Activated naive CD4-positive, alpha-beta T cell treated with anti-CD3 and anti-CD28 coated beads for 36 hours (primary cell): ENCODE measurements at places on chromosomes 16 and 17. TPM values are rescaled to one million over a fixed set of nuclear protein-coding genes. Genes with fewer than 3 reads are reported as not detected.

Gene ZPBP2
- not detected for total RNA-seq

GRCh38 chr16:52451971-52452421 lies 94.9 kb downstream of the TOX3 start:
- no peak for DNase-seq

Gene KAT2A
- 59.0 TPM for total RNA-seq

DNA sequence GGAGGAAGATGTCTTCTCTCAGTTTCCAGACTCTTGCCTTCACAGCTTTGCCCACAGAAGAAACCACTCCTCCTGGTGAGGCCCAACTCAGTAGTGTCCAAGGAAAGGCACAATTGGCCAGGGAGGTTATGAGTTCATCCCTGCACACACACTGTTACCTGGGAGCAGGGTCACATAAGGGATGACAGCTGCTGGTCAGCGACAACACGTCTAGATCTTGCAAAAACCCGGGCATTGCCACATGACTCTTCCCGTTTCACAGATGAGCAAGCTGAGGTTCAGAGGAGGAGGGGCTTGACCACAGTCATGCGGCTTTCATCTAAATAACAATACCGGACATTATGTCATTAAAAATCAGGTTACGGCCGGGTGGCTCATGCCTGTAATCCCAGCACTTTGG lies 186.0 kb downstream of the COPRS start:
- DNase-seq: no peak

GRCh38 chr16:76946879-76947278 lies 244.1 kb upstream of the MON1B start:
- DNase-seq: peak; percentile 5

Gene BOLA2
- total RNA-seq: 11.9 TPM

DNA sequence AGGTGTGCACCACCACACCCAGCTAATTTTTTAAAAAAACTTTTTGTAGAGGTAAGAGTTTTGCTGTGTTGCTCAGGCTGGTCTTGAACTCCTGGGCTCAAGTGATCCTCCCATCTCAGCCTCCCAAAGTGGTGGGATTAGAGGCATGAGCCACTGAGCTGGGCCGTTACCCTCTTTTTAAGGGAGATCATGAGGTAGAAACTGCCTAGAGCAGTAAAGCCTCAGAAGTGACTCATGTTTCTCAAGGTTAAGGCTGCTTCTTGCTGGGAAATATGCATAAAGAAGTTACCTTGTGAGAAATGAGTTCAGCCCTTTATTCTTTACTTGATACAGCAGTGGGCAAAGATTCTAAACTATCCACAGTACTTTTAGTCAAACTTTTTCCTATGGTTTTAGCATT lies 38.2 kb downstream of the GRB2 start:
- DNase-seq: peak; percentile 54

- DNase-seq: no peak
Observed at GRCh38 chr16:27304881-27305745, 8.7 kb upstream of the IL4R start.

Gene AGRP
- not detected for total RNA-seq

DNA sequence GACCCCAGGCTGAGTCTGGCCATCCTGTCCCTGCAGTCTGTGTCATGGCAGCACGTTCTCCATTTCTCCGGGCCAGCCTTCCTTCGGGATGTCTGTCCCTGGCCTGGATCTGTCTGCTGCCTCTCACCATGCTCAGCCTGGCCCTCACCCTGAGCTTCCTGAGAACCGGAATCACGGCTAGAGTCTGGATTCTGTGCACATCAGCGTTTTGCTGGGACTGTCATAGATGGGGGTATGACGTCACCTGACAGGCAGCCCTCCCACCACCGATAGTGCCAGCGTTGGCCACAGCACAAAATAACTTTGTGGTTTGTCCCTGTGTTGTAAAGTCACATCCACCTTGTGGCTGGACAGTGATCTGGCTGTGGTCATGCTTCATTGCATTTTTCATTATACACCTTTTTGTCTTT lies 59.2 kb downstream of the B9D1 start:
- DNase-seq: no peak

Gene LHX1
- not detected for total RNA-seq

GRCh38 chr16:49625311-49626065 lies 230.4 kb downstream of the ZNF423 start:
- DNase-seq: no peak

DNA sequence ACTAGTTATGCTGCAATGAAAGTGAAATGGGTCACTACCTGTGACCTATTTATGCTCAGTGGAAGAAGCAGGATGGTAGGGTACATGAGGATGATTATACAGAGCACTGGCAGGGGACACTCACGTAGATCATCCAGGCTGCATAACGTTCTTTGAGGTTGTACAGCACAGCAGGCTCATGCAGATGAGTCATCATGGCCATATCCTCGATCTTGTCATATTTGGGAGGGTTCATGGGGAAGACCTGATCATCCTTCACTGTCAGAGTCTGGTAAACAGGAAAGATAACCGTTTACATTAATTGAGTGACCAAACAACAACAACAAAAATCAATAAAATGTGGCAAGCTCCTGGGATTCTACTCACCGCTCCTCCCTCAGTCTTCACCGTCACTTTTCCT lies 2.1 kb downstream of the MYH2 start:
- DNase-seq: no peak

Gene TBX2
- total RNA-seq: not detected

GRCh38 chr17:64774888-64775540 lies 112.9 kb upstream of the SMURF2 start:
- DNase-seq: no peak

DNA sequence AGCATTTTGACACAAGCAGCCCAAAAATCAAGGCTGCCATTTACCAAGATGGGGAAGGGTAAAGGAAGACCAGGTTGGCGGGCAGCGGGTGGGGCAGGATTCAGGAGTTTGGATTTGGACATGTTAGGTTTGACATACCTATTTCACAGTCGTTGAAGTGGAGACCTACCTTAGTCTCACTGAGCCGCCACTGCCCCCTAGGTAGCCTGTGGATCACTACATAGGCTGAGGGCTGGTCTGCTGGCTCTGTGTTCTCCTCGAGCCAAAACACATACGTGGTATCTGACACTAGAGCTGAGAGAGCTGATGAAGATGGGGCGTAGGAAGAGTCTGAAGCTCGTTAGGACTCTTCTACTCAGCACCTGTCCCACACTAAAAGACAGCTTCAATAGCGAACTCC lies 115.1 kb downstream of the HIC1 start:
- peak; percentile 38 for DNase-seq

DNA sequence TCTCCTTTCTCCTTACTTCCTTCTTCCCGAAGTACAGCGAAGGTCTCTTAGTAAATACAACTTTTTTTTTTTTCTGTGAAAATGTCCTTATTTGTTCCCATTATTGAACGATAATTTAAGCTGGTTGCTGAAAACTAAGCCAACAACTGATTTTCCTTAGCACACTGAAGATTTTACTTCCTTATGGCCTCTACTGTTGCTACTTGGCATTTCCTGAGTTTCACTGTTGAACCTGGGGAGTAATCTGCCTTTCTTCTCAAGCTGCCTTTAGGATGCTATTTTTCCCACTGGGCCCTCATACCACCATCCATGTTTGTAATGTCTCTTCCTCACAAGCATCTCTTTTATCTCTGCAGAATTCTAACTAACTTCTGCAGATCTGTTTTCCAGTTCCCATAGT lies 26.1 kb downstream of the UBE2O start:
- DNase-seq: no peak

DNA sequence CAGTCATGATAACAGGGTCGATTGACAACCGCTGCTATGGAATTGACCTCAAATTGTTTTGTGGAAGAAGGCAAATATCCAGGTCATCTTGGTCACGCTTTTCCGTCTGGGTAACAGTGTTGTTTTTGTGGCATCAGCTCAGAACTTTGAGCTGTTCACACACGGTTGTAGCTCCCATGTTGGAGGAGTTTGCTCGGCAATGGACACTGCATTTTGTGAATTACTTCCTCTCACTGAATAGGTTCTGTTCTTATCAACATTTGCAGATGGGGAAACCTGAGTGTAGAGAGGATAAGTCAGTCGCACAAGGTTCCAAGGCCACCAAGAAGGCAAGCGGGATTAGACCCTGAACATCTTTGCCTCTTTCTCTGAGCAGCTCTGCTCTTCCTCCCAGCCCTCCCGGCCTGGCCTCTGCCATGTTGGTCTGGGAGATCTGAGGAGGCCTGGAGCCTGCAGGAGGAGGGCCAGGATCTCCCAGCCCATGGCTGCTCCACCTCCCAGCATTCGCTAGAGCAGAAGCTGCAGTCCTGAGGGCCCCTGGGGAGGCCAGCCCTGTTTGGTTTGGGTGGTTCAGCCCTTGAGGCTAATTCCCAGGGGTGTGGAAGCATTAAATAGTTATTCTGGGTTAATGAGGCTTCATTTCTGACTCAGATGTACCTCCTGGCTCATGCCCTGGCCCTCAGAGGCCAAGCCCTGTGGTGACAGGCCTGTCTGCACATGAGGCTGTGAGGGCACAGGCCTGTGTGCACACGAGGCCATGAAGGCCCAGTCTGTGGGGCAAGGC lies 154.1 kb upstream of the PLCG2 start:
- no peak for DNase-seq

GRCh38 chr17:4588898-4589625 lies 4.7 kb downstream of the SMTNL2 start:
- DNase-seq: no peak
